Eye (tissue), 1 donor: ENCODE measurements at places on chromosomes 5 and 9.

- DNase-seq = no peak
These were observed 52.0 kb downstream of the SLC22A5 start for GRCh38 chr5:132421462-132421861.

DNA sequence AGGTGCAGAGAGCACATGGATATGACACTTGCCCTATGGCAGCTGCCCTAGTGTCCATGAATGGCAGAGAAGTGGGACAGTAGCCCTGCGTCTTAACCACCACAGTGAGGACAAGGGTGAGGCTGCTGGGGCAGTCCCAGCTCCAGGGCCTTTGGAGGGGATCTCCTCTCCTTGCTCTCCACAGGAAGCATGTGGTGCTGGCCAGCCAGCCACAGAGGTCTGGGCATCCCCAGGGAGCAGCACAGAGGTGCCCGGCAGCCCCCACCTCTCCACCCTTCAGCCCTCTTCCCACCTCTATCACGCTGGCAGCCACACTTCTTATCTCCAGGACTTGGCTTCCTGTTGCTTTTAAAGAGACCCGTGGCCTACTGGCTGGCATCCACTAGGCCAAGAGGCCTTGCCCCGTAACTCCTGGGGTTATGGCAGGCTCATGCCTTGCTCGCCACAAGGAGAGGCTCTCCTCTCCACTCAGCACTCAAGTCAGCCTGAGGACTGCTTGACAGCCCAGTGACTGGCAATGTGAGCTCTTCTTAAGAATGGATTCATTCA is 21.9 kb downstream of the CSF2 start:
- DNase-seq = no peak

DNA sequence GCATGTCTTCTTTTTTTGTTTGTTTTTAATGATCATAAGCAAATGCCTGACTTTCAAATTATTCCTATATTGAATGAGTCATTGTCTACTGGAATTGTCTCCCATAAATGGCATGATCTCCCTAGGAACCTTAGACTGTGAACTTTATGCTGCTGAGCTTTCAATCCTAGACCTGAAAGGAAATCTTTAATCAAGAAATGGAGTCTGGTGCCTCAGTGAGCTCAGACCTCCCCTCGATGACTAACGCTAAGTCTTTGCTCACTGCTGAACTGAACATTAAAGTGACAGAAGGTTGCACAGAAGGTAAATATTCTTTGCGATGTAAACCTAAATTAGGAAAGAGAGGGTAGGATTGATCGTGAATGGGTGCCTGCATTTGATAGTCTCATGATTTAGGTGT is 745.2 kb upstream of the WWC1 start:
- DNase-seq = no peak

DNA sequence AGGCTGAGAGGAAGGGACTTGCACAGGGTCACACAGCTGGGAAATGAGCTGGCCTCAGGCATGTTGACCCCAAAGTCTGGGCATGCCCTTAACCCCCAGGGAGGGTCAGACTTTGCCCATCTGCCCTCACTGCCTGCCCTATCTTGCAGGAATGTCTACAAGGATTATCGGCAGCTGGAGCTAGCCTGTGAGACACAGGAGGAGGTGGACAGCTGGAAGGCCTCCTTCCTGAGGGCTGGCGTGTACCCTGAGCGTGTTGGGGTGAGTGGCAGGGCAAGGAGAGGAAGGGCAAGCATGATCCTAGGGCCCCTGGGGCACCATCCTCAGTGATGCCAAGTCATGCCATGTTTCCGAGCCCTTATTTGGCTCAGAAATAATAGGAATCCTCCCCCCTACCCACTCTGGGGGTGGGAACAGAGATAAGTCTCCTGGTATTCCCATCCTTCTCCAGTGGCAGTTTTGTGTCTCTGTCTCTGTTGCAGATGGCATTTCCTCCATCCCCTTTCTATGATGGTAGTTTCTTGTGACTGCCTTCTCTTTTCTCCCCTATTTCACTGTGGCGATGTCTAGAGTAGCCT is 28.5 kb downstream of the GOLGA2 start:
- DNase-seq = no peak

GRCh38 chr5:76385540-76385939 is 17.5 kb upstream of the IQGAP2 start:
- no peak for DNase-seq

- DNase-seq = no peak
These were observed 331.1 kb downstream of the MLLT3 start for GRCh38 chr9:20291201-20291600.

DNA sequence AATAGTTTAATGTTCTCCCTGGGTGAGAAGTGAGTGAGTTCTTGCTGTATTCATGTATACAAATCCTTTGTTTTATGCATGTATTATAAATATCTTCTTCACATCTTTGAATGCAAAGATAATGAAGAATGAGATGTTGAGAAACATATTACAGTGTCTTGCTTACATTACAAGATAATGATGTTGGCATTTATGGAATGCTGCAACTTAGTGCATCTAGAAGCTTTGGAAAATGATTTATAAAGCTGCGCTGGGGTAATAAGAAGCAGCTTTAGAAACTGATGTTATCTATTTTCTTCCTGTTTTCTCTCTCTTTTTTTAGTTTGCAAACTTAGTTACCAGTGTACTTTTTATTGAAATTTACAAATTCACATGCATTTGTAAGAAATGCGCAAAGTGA is 673.4 kb downstream of the KCTD16 start:
- DNase-seq = no peak

DNA sequence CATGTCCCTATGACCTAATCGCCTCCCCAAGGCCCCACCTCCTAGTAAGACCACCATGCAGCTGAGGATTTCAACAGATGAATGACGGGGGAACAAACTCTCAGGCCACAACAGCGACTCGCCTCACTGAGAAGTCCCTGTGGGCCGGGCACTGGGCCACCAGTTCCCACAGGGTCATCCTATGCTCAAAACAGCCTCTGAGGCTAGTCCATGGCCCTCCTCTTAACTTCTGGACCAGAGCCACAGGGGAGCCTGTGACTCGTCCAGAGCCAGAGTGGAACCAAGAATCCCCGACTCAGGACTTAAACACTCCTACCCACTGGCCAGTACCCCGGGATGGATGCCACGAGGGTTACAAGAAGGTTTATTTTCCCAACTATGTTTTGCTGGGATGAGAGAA is 12.3 kb downstream of the GFPT2 start:
- DNase-seq = no peak

- DNase-seq = no peak
These were observed 298.8 kb downstream of the RASEF start for GRCh38 chr9:82764061-82764668.

GRCh38 chr5:94885931-94886330 is 267.5 kb downstream of the SLF1 start:
- DNase-seq = no peak

DNA sequence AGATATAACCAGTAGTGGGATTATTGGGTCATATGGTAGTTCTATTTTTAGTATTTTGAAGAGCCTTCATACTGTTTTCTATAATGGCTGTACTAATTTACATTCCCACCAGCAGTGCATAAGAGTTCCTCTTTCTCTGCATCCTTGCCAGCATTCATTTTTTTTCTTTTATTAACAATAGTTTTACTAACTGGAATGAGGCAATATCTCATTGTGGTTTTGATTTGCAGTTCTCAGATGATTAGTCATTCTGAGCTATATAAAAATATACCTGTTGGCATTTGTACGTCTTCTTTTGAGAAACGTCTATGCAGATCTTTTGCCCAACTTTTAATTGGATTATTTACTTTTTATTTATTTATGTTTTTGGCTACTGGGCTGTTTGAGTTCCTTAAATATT is 1579.3 kb upstream of the CDH6 start:
- DNase-seq = no peak

DNA sequence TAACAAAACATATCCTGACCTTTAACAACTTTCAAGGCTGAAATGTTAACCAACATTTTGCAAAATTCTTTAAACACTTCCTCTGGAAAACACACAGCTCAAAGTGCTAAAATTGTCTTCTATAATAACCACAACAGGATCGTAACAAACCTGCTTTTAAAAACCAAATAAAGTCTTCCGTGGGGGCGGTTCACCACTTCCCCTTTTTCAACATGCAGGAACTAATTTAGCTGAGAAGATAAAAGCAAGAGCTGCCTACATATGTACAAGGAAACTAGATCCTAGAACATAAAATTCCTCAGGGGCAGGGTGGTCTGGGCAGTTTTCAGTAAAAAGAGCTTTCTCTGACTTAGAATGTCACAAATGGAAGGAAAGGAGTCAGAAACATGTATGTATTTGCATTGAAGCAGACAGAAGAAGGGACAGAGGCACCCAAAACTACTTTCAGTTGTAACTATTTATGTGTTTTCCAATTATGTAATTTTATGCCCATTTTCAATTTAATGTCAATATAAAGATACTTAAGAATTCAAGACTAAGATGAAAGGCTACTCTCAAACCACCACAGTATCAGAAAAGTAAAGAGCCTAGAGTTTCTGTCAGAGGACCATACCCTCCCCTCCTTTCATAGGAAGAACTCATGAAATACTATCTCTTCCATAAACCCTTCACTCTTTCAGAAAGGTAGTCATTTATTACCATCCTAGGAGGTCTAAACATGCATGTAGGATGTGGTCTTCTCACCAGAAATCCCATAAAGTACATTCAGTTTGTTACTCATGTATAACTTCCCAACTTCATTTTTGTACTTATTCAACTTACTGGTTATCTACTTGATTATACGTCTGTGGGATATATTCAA is 185.9 kb upstream of the RASA1 start:
- no peak for DNase-seq

DNA sequence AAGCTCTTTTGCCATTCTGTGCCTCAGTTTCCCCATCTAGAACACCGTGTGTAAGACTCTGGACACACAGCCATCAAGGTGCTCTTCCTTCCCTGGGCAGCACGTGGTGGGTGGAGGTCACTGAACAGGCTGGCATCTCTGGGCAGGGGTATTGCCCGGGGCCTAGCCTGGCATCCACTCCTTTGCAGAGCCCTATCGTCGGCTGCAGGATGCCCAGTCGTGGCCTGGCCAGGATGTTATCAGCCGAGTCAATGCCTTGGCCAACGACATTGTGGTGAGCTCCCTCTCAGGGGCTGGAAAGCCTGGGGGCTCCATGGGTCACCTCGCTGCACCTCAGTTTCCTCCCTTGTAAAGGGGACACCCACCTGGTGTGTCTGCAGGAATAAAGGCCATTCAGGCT is 4.0 kb downstream of the ADGRD2 start:
- no peak for DNase-seq

DNA sequence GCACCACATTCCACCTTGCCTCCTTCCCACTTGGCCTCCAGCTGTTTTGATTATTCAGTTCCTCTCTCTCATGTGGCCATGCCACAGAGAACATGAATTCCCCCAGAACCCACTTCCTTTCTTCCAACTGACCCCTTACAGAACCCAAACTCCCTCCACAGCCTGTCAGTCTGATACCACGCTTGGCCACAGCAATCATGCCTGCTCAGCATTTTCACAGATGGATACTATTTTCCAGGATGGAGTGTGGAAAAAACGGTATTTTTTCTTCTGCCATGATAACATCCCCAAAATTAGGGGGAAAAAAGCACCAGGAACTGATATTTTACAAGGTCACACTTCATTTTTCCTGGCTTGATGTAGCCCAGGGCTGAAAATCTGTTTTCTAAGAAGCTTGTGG is 34.9 kb upstream of the SLIT3 start:
- no peak for DNase-seq

GRCh38 chr9:80615964-80616363 is 1044.2 kb downstream of the TLE4 start:
- DNase-seq = peak; percentile 57

DNA sequence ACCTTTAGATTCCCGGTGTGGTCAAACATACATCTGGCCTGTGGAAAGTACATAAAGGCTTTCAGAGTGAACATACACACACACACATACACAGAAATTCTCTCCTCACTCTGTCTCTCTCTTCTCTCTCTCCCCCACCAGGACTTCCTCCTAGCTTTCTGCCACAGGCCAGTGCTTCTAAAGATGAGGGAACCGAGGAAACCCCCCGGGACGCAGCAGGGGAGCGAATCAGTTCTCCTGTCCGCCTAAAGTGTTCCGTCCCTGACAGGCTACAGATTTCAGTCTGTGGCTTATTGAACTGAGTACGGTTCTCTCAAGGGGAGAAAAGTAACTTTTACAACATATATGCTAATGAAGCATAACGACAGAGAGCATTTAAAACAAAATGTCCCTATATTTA is 75.8 kb downstream of the MED27 start:
- DNase-seq = no peak

- DNase-seq = no peak
These were observed 376.0 kb upstream of the IRX2 start for GRCh38 chr5:3127423-3127911.

- no peak for DNase-seq
These were observed 222.9 kb upstream of the FTMT start for GRCh38 chr5:121628783-121629182.
